ENCODE measurements at places on chromosomes 12 and 14.

GRCh38 chr12:131912518-131913274, 16.4 kb upstream of the PUS1 start:
- peak; percentile 87 for DNase-seq

DNA sequence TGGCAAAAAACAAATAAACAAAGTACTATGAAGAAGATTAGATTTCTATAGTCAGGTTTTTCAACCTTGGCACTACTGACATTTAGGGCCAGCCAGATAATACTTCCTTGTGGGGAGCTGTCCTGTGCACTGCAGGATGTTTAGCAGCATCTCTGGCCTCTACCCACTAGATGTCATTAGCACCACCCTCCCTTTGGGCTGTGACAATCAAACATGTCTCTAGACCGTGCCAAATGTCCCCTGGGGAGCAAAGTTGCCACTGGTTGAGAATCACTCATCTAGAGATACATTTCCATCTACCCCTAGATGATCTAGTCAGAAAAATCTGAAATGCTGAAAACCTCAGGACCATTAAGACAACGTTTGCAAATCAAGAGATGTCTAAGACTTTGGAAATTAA, 29.9 kb downstream of the SRRM4 start:
- no peak for DNase-seq

- DNase-seq: no peak
These were observed 86.9 kb downstream of the ATP23 start for GRCh38 chr12:58028294-58028693.

DNA sequence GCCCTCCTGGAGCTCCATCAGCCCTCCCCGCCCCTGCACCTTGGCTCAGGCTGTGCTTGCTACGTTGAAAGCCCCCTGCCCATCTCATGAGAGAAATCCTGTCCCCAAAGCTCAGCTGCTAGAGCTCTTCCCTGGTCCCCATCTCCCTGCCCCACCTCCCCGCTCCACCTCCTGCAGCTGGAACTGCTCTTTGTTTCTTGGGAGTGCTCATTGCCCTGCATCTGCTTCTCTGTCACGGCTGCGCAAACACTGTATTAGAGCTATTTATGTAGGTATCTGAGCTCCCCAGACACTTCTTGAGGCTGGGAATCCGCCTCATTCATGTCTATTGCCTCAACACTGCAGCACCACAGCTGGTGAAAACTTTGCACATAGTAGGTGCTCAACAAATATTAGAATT, 32.8 kb upstream of the PRIMA1 start:
- no peak for DNase-seq

- no peak for DNase-seq
These were observed at the start of gene SLC25A47 for GRCh38 chr14:100323121-100323941. Gene SLC25A47 (plus strand): TSS chr14:100323339. CDS start chr14:100323415, 76 bp downstream.

DNA sequence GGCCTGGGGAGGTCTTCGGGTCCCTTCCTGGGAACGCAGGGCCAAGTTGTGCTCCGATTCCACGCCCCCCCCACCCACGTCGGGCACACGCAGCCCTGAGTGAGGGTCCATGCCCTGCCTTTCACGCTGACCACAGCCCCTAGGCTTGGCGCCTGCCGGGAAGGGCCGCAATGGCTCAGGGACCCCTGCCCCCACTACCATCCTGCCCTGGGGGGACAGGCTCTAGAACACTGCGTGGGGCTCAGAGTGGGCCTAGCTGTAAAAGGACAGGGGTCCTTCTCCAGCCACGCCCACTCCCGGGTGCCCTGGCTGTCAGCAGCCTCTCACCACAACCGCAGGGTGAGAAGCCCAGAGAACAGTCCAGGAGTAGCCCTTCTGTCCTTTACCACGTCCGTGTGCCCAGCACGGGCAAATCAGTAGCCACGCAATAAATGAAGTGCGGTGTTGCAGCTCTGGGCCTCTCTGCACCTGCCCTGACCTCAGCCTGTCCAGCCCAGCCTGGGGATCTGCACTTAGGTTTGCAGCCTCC, 9.4 kb upstream of the GPR68 start:
- no peak for DNase-seq

DNA sequence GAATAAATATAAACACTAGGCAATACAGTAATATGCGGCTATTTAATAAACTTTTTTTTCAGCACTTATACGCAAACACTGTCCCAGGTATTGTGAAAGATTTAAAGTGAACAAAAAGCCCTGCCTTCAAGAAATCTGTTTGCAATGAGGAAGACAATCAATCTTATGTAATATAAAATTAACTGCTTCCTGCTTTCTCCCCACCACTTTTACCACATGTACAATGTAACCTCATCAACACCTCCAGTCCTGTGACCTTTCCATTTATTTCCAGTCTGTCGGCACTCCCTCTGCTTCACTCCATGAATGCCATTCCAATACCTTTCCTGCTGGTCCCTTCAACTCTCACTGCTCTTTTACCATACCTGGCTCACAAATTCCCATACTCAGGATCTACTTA, 10.5 kb downstream of the SNX6 start:
- no peak for DNase-seq

GRCh38 chr12:130628304-130628703, 87.8 kb downstream of the RIMBP2 start:
- DNase-seq: no peak

- DNase-seq: peak; percentile 41
These were observed 1.9 kb downstream of the MED21 start for GRCh38 chr12:27024291-27024690.

DNA sequence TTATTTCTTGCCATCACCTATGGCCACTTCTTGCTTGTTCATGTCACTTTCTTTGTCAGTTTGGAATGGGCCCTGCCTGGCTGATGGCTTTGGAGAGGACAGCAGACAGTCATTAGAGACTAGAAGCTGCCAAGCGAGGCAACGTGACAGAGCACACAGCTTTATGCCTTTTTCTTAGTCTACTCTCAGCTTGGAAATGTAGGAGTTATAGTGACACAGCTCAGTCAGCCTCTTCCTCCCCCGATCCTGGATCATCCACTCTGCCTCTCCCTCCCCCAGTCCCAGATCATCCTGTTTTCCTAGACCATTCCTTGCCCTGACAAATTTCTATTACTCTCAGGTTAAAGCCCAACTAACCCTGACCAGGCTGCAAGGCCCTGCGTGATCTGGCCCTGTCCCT, 26.6 kb downstream of the ETV6 start:
- no peak for DNase-seq

DNA sequence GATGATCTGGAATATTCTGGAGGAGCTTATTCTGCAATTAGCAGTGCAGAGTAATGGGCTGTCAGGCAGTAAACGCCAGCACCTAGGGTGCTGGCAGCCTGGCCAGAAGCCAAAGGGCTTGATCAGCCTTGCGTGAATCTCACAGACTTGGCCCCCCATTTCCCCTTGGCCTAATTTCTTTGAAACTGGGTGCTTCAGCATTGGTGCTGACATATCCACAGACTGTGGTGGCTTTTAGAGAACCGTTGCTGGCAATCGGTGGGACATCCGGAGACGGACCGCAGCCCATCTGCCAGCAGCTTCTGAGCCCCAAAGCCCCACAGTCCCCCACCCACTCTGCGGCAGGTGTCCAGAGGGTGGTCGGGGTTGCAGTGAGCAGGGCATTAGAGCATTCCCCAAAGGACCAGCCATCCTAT, 157.1 kb downstream of the CALM1 start:
- no peak for DNase-seq

DNA sequence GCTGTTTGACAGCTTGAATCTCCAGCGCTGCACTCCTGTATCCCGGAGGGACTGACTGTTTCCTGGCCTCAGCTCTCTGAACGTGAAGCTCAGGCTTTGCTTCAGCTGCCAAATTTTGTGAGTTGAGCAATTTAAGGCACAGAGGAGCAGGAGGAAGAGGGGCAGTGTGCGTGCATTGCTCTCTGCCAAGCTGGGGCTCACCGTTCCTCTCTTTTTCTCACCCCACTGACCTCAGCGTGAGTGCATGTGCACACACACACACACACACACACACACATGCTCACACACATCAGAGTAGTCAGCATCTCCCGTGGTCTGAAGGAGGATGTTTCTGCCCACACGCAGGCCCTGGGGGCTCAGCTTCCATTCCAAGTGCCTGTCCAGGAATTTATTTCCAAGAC, 27.8 kb upstream of the BDKRB2 start:
- peak; percentile 89 for DNase-seq

- no peak for DNase-seq
These were observed 333.4 kb upstream of the CCDC196 start for GRCh38 chr14:66152747-66153146.

Data from fibroblast of pulmonary artery (primary cell).